ENCODE measurements at places on chromosomes 3 and 15. TPM values are rescaled to one million over a fixed set of nuclear protein-coding genes. Genes with fewer than 3 reads are reported as not detected.

DNA sequence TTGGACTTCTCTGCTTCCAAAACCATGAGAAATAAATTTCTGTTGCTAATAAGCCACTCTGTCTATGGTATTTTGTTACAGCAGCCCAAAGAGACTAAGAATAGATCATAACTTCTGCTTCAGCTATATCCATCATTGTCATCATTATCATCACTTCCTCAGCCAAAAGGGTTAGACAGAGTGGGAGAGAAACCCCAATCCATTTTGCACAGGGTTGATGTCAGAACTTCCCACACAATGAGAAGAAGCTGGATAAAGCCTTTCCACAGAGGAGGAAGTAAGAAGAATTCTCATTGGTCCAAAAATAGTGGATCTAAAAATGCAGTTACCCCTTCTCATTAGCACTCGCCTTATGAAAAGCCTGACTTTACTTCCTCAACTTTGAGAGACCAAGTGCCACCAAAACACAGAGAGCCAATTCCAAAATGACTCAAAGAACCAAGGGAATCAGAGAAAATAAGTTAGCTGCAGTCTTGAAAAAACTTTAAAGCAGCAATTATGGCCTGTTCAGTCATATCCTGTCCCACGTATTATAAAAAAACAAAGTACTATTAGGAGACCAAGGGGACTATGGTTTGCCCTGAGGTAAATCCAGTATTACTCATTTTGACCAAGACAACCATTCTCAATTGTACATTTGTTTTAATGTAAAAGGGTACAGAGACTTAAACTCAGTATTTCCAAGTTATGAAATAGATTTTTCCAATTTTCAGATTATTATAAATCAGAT, 80.2 kb downstream of the WNT5A start:
- DNase-seq, result no peak

GRCh38 chr3:35969406-35969805, 330.1 kb downstream of the ARPP21 start:
- no peak for DNase-seq

- no peak for DNase-seq
Measured at GRCh38 chr15:71220828-71221227, 105.6 kb downstream of the THSD4 start.

CD200R1 gene
- total RNA-seq, result 3.2 TPM

C3orf22 gene
- total RNA-seq, result not detected

Measured in sciatic nerve (tissue), 2 donors.